Right ventricle myocardium inferior (tissue), 1 donor: ENCODE measurements at places on chromosomes 11 and 22.

GRCh38 chr11:120284272-120284671 lies 40.8 kb upstream of the TLCD5 start:
- DNase-seq, result no peak

- peak; percentile 75 for DNase-seq
Observed at GRCh38 chr11:128422576-128423370, 164.6 kb downstream of the ETS1 start.

- DNase-seq, result no peak
Observed at GRCh38 chr22:36522662-36523061, 6.3 kb downstream of the EIF3D start.

GRCh38 chr22:44000123-44000522 lies 24.0 kb upstream of the PARVB start:
- no peak for DNase-seq

GRCh38 chr11:130131961-130132850 lies 27.4 kb upstream of the ST14 start:
- no peak for DNase-seq

GRCh38 chr11:70509476-70509875 lies 111.1 kb downstream of the CTTN start:
- no peak for DNase-seq
